ENCODE measurements at places on chromosomes 4 and X.

DNA sequence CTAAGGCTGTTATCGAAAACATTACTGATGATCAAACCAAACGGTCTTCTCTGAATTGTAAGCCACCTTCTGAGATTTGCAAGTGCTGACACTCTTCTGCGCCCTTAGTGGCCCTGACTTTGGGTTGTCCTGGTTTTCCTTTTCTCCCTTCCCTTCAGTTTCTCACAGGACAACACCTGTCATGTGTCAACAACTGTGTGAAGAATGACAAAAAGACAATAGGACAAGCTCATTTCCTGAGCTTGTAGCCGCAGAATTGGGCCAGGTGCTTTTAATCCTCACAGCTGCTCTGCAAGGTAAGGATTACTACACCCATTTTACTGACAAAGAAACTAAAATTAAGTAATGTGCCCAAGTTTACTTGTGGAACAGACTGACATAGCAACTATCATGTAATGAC lies 44.9 kb upstream of the TXK start:
- DNase-seq, result no peak

DNA sequence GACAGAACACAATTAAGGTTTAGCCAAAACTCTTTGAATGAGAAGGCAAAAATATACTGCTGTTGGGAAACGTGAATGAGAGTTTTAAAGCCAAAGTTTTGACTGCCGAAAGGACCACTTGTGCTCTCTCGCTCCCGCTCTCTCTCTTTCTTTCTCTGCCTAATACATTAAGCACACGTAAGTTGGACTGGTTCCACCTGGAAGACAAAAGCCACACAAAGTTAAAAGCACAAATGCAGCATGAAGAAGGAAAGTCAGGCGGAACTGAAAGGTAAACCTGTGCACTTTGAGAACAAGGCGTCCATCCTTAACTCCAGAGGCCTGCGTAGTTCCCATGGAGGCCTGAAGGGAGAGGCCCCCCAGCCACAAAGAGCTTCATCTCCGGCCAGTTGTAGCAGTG lies 1.9 kb downstream of the DCAF12L2 start:
- no peak for DNase-seq

- no peak for DNase-seq
These were observed 6.1 kb downstream of the TCEANC start for GRCh38 chrX:13659063-13659462.

GRCh38 chr4:164771088-164771487 lies 17.2 kb downstream of the SMIM31 start:
- DNase-seq, result no peak

DNA sequence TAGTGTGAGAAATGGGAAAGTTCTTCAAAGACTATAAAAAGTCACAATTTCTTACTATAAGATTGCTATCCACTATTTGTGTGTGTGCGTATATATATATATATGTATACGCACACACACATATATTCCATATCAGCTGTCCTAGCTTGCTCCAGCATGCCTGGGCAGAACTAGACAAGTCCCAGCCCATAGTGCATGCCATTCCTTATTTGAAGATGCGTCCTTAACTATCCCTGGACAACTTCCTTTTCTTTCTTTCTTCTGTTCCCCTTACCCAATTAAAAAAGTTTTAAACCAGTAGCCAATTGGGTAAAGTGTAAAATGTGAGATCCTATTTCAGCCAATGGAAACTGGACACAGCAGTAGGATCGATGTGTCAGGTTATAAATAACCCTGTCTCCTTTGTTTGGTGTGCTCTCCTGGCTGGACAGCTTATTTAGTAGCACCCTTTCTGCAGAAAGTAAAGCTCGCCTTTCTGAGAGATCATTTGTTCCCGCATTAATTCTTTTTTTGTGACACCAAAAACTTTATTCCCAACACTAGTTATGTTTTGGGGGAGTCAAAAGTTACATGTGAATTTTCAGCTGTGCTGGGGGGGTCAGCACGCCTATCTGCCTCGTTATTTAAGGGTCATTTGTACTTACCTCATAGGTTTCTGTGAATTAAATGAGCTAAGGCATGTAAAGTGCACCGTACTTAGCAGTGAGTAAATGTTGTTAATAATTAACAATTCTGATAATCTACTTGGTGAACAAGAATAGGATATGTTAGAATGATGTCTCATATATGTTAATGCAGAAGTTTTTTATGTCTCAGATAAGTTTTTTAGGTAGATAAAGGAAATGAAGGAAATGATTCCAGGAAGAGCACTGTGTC lies 40.9 kb downstream of the KDM6A start:
- no peak for DNase-seq

DNA sequence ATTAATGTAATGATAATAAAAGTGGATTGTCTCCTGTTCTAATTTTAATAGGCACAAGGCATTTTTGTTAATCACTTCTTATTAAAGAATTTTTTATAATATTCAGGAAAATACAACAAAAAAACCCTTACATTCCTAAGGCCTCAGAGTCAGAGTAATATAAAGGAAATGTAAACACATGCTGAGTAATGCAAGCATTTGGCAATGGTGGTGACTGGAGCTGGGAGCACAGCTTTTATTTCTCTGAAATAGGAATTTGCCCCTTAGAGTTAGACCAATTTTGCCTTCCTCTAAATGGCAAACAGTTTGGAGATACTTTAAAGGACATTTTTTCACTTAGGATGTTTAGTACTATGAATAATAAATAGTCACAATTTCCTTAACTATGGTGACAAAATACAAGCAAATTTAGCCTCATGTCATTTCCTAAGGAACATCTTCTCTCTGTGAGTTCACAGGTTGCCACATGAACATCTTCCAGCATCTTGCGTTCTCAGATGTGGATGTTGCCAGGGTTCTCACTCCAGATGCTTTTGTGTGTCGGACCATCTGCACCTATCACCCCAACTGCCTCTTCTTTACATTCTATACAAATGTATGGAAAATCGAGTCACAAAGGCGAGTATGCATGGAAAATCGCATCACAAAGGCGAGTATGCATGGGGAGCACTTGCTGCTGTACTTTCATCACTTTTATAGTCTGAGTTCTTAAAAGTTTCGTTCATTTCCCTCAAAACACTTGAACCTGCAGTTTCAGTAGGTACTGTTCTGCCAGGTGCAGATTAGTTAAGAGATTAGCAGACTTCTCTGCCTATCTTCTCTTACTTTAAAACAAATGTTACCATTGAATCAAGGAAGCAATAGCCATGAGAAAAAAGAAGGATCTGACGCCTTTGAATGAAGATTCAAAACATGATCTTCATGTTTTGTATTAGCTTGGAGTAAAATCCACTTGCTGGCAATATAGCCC lies 15.9 kb upstream of the F11 start:
- no peak for DNase-seq

DNA sequence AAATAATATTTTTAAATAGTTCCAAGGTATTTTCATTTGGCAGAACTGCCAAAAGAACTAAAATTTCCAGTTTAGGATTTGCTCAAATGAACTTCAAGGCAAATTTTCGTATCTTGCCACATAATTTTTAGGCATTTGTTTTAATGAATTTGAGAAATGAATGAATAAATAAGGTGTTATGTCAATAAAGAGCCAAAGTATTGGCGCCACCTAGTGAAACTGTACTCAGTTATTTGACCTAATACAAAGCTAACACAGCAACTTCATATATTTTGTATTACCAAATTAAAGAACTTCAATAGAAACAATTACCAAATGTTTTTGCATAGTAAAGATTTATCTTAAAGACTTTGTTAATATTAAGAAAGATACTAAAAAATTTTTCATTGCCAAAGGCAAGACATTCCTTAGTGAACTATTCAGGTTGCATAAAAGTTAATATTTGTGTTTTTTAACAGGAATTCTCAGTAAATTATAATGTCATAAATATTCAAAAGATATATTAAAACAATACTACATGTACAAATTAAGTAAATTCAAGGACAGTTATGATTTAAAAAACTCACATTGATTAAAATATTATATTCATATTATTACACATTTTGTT lies 50.3 kb downstream of the STPG2 start:
- DNase-seq, result peak; percentile 19

DNA sequence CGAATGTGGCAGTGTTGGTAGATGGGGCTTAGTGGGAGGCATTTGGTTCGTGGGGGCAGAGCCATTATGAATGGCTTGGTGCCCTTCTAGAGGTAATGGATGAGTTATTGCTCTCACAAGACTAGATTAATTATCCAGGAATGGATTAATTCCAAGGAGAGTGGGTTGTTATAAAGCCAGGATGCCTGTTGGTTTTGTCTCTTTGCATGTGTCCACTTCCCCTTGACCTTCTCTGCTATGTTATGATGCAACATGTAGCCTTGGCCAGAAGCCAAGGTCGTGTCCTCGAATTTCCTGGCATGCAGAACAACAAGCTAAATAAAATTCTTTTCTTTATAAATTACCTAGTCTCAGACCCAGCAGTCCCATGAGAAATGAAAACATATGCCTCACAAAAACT lies 111.2 kb upstream of the PLS3 start:
- DNase-seq, result peak; percentile 28

DNA sequence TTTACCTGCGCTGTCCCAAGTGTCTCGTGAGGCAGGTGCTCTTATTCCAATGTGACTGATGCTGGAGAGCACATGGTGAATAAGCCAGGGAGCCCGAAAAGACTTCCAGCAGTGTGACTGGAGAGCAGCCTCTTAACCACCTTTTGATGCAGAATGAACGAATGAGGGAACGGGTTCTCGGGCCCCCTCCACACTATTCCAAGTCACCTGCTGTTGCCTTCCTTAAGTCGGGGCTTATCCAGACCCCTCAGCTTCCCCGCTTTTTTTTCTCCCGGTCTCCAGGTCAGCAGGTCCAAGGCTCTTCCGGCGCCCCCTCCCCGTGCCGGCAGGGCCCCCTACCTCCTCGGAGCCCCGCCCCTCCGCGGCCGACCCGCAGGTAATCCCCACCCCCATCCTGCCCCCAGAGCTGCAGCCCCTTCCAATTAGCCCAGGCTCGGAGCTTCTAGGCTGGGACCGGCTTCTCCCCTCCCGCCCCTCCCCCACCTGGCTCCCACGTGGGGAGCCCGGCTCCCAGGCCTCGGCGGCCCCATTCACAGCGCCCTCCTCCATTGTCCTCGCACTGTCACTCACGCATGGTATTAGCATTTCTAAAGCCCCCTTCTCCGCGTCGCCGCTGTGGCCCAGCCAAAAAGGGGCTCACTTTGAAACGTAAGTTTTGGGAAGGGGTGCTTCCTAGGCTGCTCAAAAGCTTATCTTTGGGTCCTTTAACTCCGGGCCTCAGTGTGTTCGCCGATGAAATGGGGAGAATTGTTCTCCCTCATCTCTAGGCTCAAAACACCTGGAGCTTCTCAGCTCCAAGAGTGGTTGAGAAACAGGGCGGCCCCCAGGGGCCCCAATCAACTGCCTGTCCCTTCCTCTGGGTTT lies 56.2 kb upstream of the PJA1 start:
- DNase-seq, result no peak

- no peak for DNase-seq
These were observed 67.9 kb downstream of the NHS start for GRCh38 chrX:17442898-17443297.

DNA sequence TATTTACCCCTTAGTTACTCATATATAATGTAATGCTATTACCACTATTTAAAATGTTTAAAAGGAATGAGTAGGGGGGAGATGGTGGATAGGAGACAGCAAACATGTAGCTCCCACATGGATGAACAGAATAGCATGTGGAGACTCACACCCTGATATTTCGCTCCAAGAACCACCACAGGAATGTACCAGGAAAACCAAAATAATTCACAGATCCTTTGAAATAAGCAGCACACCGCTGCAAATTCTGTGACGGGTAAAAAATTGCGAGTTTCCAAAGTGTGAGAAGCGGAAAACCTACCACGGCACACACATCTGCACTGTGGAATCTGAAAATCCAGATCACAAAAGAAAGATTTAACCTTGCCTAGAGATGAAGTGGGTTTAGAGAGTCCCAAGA lies 428.2 kb downstream of the TLL1 start:
- DNase-seq, result no peak

DNA sequence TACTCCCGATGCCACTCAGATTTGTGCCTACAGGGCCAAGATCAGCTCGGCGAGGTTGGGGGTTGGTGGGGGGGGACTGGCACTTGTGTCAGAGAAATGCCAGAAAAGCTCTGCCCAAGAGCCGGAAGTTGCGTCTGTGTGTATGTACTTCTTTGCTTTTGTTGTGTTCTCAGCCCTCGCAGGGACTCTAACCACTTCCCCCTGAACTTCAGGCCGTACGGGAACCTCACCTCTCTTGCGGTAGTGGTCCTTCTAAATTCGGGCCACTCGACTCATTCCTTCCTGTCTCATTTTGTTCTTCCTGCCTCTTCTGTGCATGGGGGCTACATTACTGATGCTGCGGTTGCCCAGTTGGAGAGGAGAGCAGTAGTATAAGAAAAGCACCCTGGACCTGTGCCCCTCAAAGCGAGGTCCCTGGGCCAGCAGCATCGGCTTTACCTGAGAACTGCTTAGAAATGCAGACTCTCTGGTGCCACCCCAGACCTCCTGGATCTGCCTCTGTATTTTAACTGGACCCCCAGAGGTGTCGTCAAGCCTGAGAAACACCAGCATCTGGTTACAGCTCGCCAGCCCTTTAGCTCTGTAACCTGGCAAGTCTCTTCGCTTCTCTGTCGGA lies 146.3 kb upstream of the RPS6KA3 start:
- no peak for DNase-seq

- peak; percentile 40 for DNase-seq
These were observed 217.9 kb downstream of the CENPC start for GRCh38 chr4:67327245-67328017.

DNA sequence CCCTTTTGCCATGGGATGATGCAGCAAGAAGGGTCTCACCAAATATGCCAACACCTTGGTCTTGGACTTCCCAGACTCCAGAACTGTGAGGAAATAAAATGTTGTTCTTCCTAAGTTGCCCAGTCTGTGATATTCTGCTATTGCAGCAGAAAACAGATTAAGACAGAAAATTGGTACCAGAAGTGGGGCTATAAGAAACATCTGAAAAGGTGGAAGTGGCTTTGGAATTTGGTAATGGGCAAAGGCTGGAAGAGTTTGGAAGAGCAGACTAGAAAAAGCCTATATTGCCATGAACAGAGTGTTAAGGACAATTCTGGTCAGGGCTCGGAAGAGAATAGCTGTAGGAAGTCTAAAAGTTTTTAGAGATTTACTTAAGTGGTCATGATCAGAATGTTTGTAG lies 27.4 kb downstream of the CASP6 start:
- DNase-seq, result no peak

DNA sequence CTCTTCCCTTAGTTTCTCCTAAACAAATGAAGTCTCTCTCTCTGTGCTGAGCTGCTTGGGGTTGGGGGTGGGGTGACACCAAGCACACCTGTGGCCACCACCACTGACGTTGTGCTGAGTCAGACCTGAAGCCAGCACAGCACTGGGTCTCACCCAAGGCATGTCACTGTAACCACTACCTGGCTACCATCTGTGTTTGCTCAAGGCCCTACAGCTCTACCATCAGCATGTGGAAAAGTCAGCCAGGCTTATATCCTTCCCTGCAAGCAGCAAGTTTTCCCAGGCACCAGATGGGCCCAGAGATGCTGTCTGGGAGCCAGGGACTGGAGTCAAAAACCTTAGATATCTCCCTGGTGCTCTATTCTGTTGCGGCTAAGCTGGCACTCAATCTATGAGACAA lies 6.9 kb downstream of the CXCL10 start:
- DNase-seq, result no peak

DNA sequence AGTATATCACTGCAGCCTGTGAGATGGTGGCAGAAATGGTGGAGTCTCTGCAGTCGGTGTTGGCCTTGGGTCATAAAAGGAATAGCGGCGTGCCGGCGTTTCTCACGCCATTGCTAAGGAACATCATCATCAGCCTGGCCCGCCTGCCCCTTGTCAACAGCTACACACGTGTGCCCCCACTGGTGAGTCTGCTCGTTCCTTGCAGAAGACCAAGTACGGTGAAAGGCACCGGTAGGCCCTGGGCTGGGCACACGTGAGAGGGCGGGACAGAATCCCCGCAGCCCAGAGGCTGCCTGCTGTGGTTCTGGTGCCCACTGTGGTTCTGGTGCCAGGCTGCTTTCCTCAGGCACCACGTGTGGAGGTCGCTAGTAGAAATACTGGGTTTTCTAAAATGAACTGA lies 31.2 kb upstream of the MSANTD1 start:
- DNase-seq, result no peak

Measured in kidney capillary endothelial cell (primary cell).